HT1080 (cell line): ENCODE measurements at places on chromosomes 12 and 14. TPM values are rescaled to one million over a fixed set of nuclear protein-coding genes. Genes with fewer than 3 reads are reported as not detected.

The CMKLR1 gene
- 0.21 TPM in 1 of 2 replicates, not detected in the other for total RNA-seq

DNA sequence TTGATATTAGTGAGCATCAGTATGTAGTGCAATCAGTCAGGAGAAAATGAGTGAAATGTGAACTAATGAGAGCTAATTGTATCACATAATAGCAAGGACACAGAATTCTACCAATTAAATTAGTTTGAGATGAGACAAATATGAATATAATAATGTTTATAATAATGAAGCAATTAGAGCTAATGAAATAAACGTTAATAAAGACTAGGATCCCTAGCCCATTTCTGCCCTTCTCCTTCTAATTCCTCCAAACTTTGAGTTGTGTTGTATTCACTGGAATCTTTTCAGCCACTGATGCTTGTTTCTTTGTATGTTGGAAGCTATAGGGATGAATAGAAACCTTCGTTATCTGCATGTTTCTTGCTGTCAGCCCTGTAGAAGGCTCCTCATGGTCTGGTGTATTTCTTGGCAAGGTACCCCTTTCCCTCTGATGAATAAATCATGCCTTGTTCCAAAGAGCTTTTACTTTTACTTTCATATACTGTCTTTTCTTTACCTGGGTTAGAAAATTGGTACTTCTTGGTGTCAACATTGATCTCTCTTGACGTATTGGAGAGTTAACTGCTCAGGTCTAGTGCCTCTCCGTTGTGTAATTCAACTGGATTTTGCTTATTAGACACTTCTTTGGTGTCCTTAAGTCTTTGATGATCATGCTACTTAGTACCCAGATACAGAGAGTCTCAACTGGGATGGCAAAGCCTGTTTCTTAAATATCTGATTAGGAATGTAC lies 154.8 kb downstream of the PTCSC3 start:
- no peak for DNase-seq

GRCh38 chr12:106369624-106370346 lies 12.2 kb downstream of the POLR3B start:
- peak; percentile 69 for DNase-seq

DNA sequence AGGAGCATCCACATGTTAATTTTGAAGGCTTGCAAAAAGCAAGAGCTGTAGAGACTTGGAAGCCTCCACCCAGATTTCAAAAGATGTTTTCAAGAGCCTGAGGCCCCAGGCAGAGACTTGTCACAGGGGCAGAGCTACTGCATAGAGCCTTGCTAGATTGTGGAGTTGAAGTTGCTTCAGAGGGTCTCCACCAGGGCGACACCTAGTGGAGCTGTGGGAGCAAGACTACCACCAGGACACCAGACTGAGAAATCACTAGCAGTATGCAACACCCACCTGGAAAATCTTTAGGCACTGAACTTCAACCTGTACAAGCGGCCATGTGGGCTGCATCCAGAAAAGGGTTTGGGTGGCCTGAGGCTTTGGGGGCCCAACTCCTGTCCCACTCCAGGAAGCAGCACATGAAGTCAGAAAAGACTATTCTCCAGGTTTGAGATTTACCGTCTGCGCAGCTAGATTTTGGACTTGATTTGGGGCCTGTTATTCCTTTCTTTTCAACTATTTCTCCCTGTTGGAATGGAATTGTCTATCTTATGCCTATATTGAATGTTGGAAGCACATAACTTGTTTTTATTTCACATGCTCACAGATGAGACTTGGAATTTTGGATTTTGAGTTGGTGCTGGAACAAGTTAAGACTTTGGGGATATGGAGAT lies 508.6 kb downstream of the FLRT2 start:
- peak; percentile 57 for DNase-seq

DNA sequence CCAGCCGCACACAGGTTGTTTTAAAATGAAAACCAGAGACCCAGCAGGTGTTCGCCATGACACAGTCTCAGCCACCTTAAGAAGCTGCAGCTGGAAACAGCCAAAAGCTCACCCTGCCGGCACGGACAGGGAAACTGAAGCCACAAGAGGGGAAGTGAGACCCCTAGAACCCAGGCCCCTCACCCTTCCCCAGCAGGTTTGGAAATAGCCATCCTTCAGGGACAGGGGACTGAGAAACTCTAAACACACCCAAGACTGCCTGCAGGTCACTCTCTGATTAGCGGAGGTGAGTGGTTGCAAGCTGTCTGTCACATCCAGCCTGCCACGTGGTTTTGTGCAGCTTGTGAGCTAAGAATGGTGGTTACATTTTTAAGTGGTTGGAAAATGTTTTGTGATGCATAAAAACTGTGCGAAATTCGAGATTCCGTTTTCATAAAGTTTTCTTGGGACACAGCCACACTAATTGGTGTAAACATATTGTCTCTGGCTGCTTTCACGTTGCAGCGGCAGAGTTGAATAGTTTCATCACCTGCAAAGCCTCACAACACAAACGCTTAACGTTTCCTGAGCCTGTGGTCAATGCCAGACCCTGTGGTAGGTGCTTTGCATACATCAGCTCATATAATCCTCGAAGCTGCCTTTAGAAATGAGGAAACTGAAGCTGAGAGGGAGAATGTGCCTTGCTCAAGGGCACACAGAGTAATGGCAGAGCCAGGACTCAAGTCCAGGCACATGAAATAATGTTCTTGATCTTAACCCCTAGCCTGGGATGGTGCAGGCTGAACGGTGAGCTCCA lies 1.7 kb upstream of the SELPLG start:
- no peak for DNase-seq

The CACNA2D4 gene
- 35.2 and 44.0 TPM in 2 replicates for total RNA-seq

GRCh38 chr14:80768646-80769045 lies 172.9 kb downstream of the CEP128 start:
- no peak for DNase-seq

GRCh38 chr14:36756226-36756625 lies 94.6 kb downstream of the PAX9 start:
- DNase-seq, result no peak

- DNase-seq, result no peak
Measured at GRCh38 chr12:106301611-106302321, 767 bp upstream of the TCP11L2 start.

GRCh38 chr12:110680032-110680431 lies 8.9 kb downstream of the HVCN1 start:
- DNase-seq, result no peak

- no peak for DNase-seq
Measured at GRCh38 chr14:33880330-33880729, 70.5 kb downstream of the EGLN3 start.

GRCh38 chr14:56198438-56198837 lies 80.2 kb downstream of the PELI2 start:
- no peak for DNase-seq

The PPP4R4 gene
- 2.0 and 8.8 TPM in 2 replicates for total RNA-seq

DNA sequence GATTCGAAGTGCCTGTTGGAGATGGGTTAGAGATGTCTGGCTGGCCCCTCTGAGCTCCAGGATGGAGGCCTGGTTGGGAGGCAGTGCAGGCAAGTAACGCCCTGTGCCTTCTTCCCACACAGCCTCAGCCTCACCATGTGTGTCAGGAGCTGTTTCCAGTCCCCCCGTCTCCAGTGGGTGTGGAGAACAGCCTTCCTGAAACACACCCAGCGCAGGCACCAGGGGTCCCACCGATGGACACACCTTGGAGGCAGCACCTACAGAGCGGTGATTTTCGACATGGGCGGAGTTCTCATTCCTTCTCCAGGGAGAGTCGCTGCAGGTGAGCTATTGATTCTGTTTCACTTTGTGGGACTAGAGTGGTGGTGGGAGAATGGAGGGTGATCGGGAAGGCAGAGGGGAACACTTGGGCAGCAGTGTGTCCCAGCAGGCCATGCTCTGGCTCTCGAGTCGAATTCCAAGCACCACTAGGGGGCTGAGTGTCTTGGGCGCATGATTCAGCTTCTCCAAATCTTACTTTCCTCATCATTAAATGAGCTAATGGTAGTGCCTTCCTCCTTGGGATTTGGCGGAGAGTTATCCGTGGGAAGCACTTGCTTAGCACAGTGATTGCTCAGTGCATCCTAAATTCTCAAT lies 6.8 kb downstream of the ACAD10 start:
- no peak for DNase-seq

- no peak for DNase-seq
Measured at GRCh38 chr12:28212182-28212581, 21.9 kb downstream of the CCDC91 start.

DNA sequence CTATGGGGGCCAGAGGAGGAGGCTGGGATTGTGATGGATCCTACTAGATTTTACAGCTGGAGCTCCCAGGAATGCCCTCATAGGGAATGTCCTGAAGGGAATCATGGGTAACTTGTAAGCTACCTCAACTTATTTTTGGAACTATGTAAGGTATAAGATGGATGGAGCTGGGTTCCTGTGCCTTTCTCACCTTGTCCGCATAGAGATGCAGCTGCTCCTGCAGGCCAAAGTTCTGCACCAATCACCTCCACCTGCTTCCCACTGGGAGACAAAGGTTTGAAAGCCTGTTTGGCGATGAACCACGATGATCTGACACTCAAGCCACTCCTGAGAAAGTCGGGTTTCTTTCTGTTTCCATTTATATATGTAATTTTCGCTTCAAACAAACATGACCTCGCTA lies 648 bp upstream of the AKAP5 start:
- DNase-seq, result no peak

GRCh38 chr14:53304726-53305381 lies 151.7 kb upstream of the DDHD1 start:
- DNase-seq, result no peak

DNA sequence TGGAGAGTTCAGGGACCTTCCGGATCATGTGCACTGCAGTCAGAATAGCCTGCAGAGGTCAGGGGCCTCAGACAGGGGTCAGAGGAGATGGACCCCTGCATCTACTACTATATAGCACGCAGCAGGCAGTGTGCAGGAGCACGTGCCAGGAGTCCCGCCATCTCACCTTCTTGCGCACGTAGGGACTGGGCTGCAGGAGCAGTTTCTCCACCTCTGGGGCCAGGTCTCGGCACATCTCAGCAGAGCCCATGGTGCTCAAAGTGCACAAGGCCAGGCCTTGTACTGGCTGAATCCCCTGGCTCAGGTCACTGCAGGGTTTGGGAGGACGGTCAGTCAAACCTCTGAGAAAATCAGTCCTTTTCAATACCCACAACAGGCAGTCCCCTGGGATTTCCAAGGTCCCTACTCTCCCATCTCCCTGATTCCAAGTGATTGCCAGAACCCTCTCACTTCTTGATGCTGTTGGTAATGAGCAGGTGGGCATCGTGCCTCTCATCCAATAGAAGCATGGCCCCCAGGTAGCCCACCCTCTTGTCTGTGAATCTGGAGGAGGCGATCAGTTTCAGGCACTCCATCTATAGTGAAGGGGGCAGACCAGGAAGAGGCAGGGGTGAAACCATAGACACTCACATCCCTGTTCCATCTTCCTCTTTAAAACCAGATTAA lies 1.3 kb downstream of the AP1G2 start:
- no peak for DNase-seq

DNA sequence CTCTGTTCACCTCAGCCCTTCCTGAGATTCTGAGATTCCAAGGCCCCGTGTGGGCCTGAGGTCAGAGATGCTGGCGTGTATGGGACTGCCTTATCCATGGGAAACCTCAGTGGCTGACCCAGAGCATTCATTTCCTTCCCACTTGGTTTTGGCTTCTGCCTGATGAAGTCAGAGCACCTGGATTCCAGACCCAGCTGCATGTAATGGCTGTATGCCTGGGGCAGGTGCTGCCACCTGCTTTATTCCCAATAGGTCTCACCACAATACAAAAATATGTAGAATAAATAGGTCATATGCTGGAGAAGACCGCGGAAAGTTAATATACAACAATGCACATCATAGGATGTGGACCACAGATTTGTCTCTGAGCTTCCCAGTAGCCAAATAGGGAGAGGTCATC lies 25.6 kb downstream of the FIGNL2 start:
- no peak for DNase-seq

DNA sequence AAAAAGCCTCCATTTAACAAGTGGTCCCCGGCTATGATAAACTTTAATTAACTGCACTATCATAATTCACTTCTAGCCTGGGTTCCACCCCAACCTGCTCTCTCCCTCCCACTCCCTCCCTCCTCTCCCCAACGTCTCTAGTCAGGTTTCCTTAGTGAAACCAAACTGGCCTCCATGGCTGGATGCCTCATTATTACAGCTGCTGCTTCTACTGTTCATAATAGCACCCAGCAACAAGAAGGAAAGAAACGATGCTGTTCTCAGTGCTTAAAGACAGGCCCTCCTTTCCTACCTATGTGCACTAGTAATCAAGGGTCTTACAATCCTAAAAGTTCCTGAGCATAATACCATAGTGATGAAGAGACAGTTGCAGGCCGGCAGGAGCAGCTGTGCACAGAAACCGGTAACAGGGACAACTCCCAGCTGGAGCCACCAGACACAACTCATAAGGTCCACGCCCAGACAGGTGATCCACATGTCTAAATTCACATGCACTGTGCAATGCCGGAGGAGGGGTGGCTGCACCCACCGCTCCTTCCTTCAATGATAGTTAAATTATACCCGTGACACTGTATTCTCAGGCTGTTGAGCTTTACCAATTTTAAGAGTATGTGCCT lies 6.2 kb downstream of the IRF2BPL start:
- no peak for DNase-seq

GRCh38 chr12:120563495-120563894 lies 17.7 kb downstream of the POP5 start:
- no peak for DNase-seq

The MMP19 gene
- 0.37 and 0.58 TPM in 2 replicates for total RNA-seq

DNA sequence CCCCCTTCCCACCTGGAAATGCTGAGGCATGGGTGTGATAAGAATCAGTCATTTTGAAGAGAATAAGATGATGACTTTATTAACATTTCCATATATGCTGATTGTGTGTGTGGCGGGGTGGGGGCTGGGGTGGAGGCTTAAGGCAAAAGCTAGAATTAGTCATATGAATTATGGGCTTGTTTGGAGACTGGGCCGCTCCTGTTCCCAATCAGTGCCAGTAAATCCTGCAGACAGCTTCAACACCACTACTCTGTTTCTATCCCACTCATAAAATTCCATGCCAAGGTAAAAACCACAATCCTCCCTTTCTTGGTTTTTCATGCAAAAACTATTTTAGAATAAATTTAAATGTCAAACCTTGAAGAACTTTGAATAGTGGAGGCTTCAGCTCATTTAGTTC lies 29.9 kb upstream of the SLC38A2 start:
- peak; percentile 72 for DNase-seq

DNA sequence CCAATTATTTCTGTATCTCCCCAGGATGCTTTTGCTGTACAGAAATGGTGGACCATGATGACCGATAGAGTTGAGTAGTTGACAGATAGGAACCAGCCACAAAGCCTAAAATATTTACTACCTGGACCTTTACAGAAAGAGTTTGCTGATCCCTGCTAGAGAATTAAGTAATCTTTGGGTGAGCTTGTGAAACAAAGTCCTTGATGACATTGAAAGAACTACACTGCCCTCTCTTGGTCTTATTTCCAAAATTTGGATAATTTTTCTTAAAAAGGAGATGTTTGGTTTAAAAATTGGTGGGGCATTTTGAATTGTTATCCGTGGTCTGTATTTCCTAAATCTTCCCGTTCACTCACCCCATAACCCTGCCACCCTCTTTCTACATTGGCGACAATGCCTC lies 13.7 kb upstream of the TCTN1 start:
- DNase-seq, result peak; percentile 45

GRCh38 chr14:20798318-20798717 lies 4.3 kb downstream of the RNASE1 start:
- DNase-seq, result no peak
